HuH-7.5 (cell line): ENCODE measurements at places on chromosomes 5 and 9.

DNA sequence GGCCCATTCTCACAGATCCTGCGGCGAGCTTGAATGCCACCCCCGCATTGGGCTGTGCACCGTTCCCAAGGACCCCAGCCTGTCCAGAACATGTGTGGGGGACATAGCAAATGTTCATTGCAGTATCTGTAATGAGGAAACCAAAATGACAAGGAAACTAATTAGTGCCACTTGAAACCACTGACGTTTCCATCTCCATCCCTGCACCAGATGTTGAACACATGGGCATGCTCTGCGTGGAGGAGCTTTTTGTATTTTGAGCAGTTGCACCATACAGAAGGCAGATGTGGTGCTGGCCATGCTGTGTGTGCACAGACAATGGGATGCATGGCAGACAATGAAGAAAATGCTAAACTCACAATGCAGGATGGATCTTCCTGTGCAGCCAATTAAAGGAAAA is 437.7 kb downstream of the SEMA5A start:
- no peak for DNase-seq

DNA sequence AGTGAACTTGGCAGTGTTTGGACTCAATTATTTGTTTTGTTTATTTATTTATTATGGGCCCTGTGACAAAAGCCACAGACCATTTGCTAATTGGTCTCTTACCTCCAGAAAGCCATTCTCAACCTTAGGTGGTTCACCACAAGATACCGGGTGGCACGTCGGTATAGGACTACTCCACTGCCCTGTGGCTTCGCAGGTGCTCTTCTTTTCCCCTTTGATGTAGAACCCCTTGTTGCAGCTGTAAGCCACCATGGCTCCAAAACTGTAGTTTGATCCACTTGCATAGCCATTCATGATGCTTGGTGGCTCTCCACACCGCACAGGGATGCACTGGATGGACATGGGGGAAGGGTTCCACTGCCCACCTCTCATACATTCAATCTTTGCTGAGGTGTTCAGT is 73.3 kb upstream of the TXNDC8 start:
- no peak for DNase-seq

DNA sequence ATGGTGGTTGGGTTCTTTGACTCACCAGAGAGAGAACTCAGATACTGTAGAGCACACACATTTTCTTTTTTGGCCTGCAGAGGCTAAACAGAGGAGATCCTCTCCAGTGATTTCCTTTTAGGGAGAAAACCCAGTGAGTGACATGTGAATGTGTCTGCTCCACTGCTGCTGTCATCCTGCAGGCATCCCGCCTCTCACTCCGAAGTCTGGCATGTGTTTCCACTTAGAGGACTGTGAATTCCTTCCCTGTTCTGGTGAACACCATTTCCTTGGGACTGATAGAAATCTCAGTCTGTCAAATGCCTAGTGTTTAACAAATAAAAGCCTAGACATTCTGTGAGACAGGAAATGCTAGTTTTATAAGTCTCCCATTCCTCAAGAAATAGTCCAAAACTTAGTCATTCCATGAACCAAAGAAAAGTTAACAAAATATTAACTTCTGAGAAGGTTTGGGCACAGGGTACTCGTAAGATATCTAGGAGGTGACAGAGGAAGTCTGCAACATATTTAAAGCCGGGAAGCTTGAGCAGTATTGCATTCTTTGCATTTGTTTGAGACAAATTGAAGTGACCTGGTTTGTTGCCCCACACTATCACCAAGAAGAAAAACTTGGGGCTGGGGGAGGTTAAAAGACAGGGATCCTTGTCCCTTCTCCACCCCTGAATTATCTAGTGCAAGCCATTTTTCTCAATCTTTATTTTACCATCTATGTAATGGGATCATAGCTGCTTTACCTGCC is 74.9 kb upstream of the NIPAL4 start:
- DNase-seq, result no peak

DNA sequence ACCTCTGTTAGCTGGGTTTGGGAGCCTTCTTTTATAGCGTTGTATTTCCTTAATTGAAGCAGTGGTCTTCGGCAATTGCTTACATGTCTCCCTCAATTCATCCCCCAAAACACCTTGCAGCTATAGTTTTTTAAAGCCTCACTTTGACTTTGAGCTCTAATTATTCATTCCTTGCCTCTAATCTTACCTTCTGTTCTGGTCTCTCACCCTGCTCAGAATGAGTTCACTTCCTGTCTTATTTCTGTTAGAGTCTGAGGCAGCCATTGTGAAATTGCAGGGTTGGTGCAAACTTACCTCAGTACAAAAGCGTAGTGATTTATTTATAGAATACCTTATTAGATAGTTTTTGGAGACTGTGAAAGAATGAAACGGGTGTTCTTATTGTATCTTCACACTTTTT is 35.0 kb downstream of the AOPEP start:
- no peak for DNase-seq

GRCh38 chr5:14663734-14664269 is 716 bp upstream of the OTULIN start:
- peak; percentile 46 for DNase-seq

DNA sequence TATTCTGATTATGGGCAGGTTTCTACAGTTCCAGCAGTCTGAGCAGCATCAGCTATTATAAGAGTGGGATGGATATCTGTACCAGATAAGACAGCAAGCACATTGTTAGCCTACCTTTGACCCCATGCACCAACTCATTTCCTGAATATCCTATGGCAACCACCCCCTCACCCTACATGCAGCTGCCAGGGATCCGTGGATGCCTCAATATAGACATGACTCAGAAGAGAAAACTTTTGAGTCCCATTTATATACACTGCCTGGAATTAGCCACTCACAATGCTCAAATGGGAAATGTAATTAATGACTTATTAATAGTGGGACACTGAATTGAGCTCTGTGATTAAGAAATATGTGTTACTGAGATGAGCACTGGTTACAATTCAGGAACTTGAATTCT is 124.4 kb downstream of the SSBP2 start:
- DNase-seq, result peak; percentile 25
